ENCODE measurements at places on chromosomes 4 and X.

GRCh38 chr4:117987464-117987863 is 46.8 kb upstream of the NDST3 start:
- DNase-seq = no peak

DNA sequence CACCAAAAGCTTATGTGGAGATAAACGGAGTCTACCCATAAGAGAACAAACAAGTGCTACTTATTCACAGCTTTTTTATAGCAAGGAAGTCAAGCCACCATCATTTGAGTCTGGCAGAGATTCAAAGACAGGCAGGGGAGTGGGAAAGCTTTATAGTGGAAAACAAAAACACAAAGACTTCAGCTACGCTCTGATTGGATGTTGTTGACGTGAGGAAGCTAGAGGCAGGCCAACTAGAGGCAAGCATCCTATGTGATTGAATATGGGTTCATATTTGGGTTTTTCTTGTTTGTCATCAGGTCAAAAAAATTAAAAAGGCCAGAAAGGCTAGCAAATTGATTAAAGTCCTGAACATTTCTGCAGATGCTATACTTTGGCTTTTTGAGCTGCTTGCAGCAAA is 719 bp upstream of the TCEAL4 start:
- no peak for DNase-seq

DNA sequence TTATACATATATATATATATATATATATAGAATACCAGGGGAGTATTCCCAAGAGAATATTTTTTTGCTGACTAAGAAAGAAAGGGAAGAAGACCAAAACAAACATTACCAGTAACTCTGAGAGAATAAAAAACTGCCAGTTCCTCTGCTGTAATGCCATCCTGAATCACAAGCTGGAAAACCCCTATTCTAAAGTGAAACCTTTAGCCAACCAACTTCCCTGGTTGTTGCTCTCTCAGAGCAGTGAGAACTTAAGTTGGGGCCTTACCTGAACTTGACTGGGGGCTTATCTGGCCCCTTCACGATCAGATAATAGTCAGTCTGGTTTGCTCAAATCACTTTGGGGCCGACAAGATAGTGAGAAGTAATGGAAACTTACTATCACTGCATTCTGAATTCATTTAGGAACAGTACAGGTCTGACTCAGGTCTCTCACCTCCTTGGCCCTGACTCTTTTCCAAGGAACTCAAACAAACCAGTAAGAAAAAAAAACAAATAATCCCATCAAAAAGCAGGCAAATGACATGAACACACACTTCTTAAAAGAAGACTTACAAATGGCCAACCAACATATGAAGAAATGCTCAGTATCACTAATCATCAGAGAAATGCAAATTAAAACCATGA is 62.5 kb downstream of the CD40LG start:
- no peak for DNase-seq

DNA sequence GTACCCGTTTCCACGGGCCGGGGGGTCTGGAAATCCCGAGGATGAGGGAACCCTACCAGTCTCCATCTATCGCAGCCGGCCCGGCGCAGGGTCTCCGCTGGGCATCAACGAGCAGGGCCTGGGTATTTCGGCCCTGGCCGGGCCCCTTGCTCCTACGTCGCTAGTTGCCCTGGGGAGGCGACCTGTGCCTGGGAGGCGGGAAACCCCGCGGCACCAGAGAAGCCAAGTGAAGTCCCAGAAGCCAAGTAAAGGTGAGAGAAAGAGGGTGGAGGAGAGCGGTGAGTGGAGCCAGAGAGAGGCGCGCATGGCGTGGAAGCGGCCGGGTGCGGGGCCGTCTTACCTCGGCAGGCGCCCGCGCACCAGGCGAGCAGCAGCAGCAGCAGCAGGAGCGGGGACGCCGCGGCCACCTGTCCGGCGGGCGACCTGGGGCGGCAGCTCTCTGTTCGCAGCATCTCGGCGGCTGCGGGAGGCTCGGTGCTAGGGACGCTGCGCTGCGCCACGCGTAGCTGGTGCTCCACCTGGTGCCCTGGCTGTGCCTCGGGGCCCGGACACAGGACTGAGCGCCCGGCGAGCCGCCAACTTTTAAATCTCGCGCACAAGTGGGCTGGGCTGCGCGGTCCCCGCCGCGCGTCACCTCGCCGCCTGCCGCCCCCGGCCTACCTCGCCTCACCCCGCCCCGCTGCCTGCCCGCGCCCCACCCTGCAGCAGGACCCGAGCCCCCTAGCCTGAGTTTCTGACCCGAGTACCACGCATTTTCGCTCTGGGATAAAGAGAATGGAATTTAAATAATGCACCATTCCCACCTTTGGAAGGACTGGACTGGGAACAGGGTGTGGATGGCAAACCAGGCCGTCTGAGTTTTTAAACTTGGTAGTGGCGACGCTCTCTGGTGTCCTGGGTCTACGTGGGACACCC is at the start of gene NMU:
TSS of gene NMU (minus strand) at position 558 of the 915 bp plus-strand sequence. CDS start at position 452, 106 bp downstream.
- DNase-seq = no peak

GRCh38 chr4:23455456-23456158 is 434.2 kb downstream of the PPARGC1A start:
- no peak for DNase-seq

DNA sequence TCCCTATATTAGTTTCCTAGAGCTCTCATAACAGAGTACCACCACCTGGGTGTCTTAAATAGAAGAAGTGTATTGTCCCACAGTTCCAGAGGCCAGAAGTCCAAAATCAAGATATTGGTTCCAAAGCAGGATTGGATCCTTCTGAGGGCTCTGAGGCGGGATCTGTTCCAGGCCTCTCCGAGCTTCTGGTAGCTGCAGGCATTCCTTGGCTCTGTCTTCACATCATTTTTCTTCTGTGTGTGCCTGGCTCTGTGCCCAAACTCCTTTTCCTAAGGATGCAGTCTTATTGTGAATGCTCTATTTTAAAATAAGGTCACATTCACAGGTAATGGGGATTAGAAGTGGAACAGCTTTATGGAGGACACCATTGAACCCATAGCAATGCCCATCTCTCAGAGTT is 253.7 kb upstream of the TAPT1 start:
- DNase-seq = no peak

- no peak for DNase-seq
Observed at GRCh38 chr4:7334521-7335275, 100.0 kb downstream of the PSAPL1 start.

GRCh38 chr4:36677112-36677511 is 395.7 kb downstream of the DTHD1 start:
- DNase-seq = no peak

DNA sequence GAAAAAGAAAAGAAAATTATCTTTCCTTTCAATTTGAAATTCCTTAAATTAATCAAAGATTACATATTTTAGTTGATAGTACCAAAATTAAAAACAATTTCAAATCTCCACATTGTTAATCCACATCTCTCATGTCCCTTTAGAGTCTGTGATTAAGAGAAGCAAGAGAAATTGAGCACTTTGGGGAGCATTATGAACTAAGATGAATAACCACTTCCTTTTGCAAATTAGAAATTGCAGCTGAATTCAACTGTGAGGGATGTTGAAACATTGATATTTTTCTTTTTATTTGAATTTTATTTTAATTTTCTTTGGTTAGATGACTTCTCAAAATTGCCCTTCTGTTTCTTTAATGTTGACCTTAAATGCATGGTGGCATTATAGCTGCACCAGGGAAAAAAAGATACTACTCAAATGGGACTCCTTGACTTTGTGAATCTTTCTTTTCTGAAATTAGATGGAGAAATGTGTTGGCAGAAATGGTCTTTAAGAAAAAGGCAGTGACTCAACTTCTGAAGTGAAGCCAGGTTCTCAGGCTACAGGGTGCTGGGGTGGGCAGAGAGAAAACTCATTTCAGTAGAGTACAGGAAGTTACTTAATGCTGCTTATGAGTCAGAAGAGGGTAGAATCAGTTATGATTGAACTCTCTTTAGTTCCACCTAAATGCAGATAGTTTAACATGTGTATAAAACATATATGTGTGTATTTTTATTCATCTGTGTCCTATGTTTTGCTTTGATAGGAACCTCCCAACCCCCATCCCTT is 92.0 kb upstream of the TNIP3 start:
- peak; percentile 49 for DNase-seq

- DNase-seq = no peak
Observed at GRCh38 chr4:68079928-68080327, 49.7 kb downstream of the TMPRSS11F start.

DNA sequence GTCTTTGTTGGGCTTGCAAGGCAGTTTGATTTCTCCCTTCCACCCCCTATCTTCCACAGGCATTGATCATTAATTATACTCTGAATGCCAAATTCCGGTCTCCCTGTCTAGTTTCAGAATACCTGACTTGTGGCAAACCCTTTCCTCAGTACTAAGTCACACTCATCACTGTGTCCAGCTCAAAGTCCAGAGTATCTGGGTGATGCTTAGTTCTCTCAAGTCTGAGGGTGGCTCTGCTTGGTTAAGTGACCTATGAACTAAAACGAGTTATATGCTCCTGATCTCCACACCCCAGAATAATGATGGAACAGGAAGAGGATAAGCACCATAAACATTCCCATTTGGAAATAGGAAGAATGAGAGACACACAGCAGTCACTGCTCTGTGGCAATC is 6.5 kb downstream of the SMIM9 start:
- DNase-seq = no peak

- DNase-seq = no peak
Observed at GRCh38 chr4:2763511-2763967, 7.4 kb upstream of the TNIP2 start.

DNA sequence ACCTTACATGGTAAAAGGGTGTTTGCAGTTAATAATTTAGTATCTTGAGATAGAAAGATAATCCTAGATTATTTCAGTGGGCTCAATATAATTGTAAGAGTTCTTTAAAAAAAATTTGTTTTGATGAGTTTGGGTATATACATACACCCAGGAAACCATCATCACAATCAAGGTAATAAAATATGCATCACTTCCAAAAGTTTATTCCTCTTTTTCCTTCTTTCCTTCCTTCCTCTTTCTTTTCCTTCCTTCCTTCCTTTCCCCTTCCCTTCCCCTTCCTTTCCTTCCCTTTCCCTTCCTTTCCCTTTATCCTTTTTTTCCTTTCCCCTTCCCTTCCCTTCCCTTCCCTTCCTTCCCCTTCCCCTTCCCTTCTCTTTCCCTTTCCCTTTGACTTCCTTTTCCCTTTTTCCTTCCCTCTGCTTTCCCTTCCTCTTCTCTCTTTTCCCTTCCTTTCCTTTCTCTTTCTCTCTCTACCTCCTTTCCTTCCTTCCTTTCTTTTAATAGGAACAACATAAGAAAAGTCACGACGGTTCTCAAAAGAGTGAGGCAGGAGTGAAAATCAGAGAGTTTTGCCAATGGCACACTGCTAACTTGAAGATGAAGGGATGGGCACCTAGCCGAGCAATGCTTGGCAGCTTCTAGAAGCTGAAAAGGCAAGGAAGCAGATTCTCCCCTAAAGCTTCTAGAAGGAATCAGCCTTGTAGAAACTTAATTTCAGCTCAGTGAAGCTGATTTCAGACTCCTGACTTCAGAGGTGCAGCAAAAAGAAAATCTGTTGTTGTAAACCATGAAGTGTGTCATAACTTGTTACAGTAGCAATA is 2050.2 kb upstream of the AGA start:
- DNase-seq = no peak

DNA sequence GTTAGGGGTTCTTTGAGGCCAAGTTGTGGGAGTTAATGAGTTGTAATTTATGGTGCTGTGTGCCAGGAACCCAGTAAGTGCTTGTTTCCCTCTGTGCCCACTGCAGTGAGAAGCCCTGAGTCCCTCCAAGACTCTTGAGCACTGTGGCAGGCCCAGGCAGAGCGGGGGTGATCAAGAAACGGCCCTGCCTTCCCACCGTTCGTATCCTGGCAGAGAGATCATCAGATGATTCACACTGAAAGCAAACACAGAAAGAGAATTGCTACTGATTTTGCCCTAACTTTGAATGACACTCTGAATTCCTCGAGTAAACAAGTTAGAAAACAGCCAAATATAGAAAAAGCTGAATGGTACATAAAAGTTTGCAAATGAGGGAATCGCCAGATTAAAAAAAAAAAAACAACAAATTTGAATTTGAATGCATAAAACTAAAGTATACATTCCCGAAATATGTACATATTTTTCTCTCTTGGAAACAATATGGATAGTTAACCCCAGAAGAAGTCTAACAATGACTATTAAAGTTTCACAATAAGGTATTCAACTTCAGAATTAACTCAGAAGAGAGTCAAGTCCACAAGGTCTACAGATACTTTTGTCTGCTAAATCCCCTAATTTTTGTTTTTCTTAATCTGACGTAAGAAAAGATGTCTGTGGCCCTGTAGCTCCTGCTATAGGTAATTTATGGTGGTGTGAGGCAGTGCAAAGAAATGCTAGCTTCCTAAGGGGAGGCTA is 71.8 kb downstream of the AFAP1 start:
- DNase-seq = no peak

GRCh38 chrX:18288716-18289115 is 65.8 kb downstream of the SCML2 start:
- no peak for DNase-seq

GRCh38 chrX:148389629-148390028 is 110.8 kb upstream of the AFF2 start:
- no peak for DNase-seq

- no peak for DNase-seq
Observed at GRCh38 chr4:54274795-54275665, 45.9 kb downstream of the PDGFRA start.

DNA sequence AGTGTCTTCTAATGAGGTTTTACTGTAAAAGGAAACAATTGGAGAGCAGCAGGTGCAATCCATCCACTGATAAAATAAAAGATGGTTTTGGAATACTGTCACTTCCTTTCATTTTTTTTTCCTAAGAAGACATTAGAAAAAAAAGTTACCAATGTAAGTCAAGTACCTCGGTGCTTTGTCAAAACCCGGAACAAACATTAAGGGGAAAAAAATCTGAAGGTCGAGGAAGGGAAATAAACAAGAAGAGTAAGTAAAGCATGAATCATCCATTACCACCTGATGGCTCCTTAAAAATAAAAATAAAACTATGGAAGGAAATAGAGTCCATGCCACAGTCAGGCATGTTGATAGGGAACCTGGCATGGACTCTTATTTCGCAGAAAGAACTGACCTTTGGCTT is 15.3 kb upstream of the XPNPEP2 start:
- DNase-seq = no peak

GRCh38 chr4:113835005-113835404 is 73.5 kb upstream of the CAMK2D start:
- no peak for DNase-seq

Data from activated T-helper 1 cell treated with anti-CD3 and anti-CD28 coated beads, Interleukin-12 subunit alpha, Interleukin-12 subunit beta, Interleukin-2, Interleukin-4 antibody, amounts not matched to agents 30 ng/mL and 10 ng/mL and 1 ng/mL, durations not matched to agents 14 hours and 24 hours and 36 hours (primary cell).